ENCODE measurements at places on chromosomes 1 and 21.
A peak's percentile ranks its signal among the peaks of the same experiment; 100 is the strongest.

GRCh38 chr1:71414179-71414578 is 333.3 kb upstream of the ZRANB2 start:
- DNase-seq, result no peak

GRCh38 chr21:14889080-14889810 is 175.6 kb downstream of the NRIP1 start:
- DNase-seq, result no peak

DNA sequence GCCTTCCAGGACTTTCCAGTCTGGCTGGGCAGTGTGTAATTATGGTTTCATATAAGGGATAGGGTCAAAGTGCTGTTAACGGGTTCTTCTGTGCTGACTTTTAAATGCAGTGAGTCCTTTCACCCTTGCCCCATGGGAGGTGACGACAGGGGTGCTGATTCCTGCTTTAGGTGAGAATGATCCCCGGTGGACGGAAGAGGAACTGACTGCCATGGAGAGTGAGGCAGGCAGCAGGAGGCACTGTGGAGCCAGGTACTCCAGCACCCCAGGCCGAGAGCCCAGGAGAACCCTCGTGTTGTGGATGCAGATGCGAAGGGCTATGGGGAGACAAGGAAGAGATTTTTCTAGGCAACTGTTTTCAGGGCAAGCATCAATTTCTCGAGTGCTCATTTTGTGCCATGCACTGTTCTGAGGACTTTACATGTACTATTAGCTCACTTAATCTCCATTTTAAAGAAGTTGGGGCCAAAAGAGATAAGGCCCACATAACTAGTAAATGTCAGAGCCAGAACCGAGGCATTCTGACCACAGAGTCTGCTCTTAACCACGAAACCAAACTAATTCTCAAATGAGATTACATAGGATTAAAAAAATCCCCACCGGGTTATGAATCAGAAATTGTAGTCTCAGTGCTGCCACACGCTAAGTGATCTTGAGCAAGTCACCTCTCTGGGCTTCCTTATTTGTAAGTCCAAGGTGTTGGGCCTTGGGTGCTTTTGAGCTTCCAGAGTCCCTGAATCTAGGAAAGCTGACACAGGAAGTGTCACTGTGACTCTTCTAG is 28.2 kb downstream of the STPG1 start:
- DNase-seq, result peak; percentile 3

DNA sequence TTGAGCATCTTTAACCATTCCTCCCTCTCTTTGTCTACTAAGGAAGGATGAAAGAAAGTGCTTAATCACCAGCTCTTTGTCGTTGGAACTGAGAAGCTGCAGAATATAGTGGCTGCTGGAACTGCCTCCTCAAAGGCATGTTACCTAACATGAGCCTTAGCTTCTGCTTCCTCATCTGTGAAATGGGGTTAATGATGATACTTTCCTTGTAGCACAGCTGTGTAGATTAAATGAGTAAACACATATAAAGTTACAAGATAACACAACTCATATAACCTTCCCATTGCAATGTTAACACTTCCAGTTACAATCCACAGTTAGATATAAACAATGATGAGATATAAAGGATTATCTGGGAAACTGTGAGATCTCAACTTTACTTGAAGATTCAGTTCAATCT is 48.4 kb upstream of the ZNF326 start:
- no peak for DNase-seq

GRCh38 chr1:69952676-69953075 is 252.7 kb downstream of the LRRC40 start:
- no peak for DNase-seq

DNA sequence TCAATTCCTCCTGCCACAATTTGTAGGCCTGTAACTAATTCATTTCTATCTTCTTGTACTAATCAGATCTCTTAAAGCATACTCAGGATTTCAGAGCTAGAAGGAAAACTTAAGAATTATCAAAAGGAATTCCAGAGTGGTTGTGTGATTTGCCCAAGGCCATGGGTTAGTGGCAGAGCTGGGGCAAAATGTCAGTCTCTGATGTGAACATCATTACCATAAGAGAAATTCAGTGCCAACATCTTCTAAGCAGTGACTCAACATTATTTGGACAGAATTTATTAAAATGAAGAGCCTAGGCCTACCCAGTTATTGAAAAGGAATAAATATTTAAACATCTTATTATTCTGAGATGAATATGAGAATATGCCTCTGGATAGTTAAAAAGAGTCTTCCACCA is 14.5 kb downstream of the ST6GALNAC5 start:
- DNase-seq, result no peak

DNA sequence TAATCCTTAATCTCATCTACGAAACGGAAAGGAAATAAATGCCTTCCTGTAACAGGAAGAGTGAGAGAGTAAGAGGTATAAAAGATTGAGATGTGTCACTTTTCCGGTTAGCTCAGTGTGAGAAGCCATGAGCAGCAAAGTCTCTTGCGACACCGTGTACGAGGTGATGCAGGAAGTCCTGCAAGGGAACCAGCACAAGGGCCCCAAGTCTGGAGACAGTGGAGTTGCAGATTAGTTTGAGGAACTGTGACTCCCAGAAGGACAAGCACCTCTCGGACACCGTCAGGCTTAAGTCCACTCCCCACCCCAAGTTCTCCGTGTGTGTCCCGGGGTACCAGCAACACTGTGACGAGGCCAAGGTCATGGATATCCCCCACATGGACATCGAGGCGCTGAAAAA is 592.3 kb upstream of the ADGRL2 start:
- no peak for DNase-seq

DNA sequence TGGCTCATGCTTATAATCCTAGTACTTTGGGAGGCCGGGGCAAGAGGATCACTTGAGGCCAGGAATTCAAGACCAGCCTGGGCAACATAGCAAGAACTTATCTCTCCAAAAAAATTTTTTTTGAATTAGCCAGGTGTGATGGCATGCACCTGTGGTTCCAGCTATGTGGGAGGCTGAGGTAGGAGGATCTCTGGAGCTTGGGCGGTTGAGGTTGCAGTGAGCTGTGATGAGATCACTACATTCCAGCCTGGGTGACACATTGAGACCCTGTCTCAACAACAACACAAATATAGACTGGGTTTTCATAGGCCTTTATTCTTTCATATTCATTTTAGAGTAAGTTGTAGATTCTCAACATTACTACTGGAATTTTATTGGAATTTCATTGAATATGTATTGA is 12.8 kb downstream of the MED18 start:
- DNase-seq, result no peak

DNA sequence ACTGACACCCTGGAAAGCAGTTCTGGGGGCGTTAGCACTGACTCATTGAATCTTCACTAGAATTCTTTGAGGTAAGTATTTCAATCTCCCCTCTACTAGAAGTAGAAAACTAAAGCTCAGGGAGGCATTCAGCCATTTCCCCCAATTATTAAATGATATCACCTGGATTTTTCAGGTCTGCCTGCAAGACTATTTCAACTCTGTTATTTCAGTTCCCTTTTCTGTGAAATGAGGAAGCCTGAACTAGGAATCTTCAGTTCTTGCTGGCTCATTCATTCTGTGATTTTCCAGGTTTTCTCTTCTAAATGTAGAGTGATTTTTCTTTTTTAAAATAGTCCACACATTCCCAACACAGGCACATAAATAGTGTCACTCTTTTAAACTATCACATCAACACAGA is 337.0 kb upstream of the NR5A2 start:
- DNase-seq, result no peak

DNA sequence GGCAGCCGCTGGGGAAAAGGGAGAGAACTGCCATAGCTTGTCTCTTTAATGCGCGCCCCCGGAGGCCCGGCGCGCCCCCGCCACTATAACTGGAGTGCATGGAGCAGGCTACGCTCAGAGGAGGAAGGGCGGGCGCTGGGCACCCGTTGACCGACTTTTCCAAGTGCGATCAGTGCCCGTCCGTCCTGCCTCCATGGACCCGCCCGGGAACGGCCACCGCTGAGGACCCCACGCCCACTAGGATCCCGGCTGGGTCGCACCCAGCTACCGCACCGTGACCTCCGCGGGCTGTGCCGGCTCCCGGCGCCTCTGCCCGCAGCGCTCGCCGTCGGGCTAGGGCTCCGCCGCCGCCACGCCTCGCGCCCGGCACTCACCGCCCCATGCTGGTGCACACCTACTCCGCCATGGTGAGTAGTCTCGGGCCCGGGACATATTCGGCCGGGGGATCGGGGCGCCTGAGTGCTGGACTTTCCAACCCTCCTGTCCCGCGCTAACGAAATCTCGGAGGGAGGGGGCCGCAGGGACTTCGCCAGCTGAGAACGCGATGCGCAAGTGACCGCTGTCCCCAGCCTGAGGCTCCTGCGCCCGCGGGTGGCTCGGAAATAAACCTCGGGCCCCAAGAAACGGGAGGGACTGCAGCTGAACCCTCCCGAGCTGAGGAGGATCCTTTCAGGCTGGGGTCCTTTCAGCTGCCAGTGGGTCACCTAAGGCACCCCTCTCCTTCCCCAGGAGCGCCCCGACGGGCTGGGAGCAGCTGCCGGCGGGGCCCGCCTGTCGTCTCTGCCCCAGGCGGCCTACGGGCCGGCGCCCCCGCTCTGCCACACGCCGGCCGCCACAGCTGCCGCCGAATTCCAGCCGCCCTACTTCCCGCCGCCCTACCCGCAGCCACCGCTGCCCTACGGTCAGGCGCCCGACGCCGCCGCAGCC is at the start of gene TFAP2E:
TSS of gene TFAP2E (plus strand) at position 117 of the 927 bp plus-strand sequence. CDS start at position 381, 264 bp downstream.
- no peak for DNase-seq

DNA sequence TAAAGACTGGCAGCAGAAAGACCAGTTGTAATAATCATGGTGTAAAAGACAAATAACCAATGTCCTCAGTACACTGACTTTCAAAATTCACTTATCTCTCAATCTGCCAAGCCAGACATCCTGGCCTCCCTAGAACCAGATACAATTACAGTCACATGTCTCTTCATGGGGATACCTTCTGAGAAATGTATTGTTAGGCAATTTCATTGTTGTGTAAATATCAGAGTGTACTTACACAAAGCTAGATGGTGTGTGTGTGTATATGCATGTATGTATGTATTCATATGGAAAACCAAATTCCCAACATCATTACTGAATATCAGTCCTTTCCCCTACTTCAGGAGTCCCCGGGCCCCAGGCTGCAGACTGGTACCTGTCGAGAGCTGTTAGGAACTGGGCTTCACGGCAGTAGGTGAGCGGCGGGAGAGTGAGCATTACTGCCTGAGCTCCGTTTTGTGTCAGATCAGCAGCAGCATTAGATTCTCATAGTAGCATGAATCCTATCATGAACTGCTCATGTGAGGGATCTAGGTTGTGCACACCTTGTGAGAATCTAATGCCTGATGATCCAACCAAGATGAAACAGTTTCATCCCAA is 65.3 kb upstream of the ZNF326 start:
- DNase-seq, result no peak

DNA sequence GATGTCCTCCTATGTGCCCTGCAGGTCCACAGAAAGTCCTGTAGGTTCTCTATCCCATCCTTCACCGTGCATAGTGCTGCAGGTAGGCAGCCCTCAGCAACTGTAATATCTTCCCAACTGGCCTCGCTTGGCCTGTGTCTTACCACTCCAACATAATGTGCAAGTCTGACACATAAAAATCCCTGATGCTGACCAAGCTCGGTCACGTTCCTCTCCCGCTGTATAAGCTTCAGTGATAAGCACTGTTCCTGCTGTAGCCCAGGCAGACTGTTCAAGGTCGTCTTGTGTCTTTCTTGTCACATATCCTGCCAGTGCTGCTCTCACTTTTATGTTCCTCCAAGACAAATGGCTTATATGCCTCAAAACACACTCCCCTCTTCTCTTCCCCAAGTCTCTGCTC is 19.4 kb upstream of the KCNE1 start:
- no peak for DNase-seq

- no peak for DNase-seq
Observed at GRCh38 chr1:87151500-87152421, 176.9 kb upstream of the LMO4 start.

GRCh38 chr1:169514566-169515270 is 29.0 kb upstream of the SLC19A2 start:
- DNase-seq, result no peak

GRCh38 chr1:12552951-12553921 is 64.8 kb downstream of the DHRS3 start:
- no peak for DNase-seq

GRCh38 chr1:94907136-94907535 is 19.8 kb downstream of the CNN3 start:
- no peak for DNase-seq

DNA sequence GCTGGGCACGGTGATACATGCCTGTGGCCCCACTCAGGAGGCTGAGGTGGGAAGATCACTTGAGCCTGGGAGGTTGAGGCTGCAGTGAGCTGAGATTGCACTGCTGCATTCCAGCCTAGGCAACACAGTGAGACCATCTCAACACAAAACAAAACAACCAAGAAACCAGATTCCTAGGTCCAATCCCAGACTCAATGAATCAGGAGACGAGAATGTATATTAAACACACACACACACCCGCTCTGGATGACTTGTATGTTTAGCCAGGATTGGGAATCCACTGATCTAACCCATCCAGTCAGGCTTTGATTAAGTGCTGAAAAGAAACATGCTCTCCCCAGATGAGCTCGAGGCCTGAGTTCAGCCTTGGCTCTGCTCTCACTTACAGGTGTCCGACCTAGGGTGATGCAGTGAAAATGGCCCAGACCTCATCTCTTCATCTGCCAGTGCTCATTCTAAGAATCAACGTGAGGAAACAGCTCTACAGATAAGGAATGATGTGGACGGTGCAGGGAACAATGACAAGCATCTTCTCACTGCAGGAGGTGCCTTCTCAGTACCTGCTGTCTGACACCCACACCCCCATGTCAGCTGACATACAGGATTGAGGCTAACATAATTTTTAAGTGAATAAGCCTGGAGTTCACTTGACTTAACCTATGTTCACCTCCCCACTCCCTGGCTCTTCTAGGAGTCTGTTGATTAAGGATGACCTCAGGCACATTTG is 15.3 kb upstream of the SRSF4 start:
- no peak for DNase-seq
